ENCODE measurements at places on chromosomes 3 and 15.

DNA sequence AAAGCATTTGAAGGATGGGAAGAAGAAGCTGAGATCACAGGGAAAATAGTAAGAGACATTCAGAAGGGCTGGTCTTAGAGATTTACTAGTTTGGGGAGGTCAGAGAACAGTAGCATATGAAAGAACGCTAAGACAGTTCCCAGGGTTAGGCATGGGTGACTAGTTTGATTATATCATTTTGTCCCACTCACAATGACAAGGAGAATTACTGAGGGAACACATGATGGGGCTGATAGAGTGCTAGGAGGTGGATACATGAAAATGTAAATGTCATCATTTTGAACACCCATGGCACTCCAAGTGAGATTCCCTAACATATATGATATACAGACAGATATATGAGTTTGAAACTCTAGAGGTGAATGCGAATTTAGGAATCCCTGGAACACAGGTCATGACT is 9.3 kb upstream of the TARS3 start:
- no peak for DNase-seq

DNA sequence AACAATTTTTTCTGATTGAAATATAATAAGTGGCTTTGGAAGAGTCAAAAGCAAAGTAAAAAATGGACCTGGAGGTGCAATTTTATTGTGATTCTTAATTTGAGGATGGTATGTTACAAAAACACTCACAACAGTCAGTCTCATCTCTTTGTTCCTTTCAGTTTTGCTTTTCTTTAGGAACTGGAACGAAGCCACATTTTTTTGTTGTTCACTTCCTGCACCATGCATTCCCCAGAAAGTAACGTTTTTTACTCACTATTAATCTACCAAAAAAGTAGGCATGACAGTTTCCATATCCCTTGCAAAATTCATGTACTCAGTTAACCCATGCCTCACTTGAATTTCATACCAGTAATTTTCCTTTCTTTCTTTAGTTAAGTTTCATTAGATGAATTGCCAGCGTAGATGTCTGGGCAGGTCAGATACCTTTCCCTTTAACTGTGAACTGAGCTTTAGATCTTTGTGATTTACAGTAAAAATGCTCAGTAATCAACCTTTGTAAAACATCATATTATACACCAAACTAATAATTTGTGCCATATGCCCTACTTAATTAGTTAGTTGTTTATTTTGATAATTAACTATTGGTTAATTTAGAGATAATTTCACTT is 384.3 kb downstream of the ROBO1 start:
- DNase-seq, result peak; percentile 22

DNA sequence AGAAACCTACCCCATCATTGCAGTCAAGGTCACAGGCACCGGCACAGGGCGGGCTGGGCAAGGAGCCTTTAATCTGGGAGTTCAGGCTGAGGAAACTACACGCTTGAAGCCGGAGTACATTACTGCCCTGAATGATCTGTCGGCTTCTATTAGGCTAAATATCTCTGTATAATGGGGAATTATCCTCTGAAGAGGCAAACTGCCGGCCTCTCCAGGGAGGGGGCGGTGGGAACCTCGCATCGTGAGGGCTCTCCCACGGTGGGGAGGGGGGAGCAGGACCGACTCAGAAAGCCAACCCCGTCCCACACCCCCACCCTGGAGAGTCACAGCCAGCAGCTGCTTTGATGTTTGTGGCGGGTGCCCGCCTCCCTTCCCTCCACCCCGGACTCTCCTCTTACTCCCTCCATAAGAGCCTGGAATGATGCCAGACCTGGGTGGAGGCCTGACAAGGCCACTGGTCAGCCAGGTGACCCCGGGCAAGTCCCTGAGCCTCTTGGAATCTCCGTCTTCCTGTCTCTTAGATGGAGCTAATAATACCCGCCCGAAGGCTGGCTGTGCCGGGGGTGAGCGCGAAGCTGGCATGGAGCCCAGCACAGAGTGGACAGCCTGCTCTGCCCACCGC is 63.4 kb upstream of the LINGO1 start:
- DNase-seq, result no peak

DNA sequence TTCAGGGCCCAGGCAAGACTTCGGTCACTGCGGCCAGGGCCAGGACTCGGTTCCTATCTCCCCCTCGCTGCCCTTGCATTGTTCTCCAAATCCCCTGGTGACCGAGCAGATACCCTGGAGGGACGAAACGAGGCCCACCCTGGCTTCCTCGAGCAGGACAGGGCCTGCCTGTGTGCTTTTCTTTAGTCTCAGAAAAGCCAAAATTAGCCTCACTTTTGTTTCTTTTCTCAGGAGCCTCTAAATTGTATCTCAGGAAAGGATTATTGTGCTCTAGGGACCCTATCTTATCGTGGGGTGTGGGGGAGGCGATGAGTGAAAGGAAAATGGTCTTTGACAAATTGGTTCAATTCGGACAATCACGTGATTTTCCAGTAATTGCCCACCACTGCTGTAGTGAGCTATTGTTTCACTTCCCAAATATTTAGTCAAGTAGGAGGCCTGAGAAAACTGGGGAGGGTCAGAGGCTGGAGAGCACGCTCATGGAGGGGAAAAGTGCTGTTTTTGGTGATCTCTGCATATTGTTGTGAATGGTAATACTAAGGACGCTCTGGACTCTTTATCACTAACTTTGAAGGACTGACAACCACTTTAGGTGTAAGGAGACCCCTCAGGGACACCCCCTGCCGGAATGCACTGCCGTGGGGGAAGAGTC is 61.6 kb downstream of the TMEM44 start:
- DNase-seq, result no peak

DNA sequence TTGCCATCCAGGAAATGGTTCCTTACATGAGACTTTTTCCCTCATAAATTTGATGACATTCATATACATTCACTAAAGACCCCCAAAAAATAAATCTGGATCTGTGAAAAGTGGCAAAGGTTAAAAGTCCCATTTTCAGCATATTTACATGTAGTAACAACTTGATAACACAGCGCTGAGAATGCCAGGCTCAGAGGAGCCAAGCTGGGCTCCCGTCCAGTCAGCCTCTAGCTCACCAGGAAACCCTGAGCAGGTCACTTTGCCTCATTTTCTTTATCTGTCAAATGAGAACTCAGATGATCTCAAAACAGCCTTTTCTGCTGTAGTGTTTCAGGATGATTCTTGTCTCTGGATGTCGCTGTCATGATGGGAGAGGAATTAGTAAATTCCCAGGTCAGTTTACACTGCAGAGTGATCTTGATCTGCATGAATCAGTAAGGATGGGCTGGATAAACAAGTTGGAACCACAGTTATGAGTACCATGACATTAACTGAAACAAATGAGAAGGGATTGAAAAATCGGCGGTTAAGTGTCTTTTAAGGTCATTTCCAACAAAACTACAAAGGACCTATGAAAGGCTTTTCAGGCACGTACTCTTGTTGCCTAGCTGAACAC is 82.8 kb downstream of the PPARG start:
- no peak for DNase-seq

GRCh38 chr3:112136959-112137693 is 4.1 kb upstream of the GCSAM start:
- DNase-seq, result peak; percentile 8

DNA sequence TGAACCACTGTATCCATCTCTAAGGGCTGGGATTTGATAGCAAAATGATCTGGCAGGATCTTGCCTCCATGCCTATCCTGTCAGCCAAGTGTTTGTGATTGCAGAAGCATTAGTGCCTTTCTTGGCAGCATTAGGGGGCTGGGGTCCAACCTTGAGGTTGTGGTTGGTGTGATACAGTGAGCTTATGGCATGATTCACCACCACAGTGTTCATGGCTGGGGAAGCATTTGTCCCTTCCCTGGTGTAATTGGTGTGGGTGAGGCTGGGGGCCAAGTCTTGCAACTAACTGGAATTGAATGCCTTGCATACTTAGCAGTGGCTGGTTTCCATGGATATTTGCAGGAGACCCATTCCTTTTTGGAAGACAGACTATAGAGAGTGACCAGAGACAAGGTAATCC is 271.0 kb upstream of the TBL1XR1 start:
- peak; percentile 100 for DNase-seq

GRCh38 chr3:196275126-196275525 is 12.4 kb downstream of the PCYT1A start:
- no peak for DNase-seq

Measured in astrocyte of the cerebellum (primary cell).